Stimulated activated CD4-positive, alpha-beta T cell treated with anti-CD3 and anti-CD28 coated beads, Interleukin-15, amount 100 ng/mL, for 24 hours (primary cell): ENCODE measurements at places on chromosomes 16 and 17.
A peak's percentile ranks its signal among the peaks of the same experiment; 100 is the strongest.

DNA sequence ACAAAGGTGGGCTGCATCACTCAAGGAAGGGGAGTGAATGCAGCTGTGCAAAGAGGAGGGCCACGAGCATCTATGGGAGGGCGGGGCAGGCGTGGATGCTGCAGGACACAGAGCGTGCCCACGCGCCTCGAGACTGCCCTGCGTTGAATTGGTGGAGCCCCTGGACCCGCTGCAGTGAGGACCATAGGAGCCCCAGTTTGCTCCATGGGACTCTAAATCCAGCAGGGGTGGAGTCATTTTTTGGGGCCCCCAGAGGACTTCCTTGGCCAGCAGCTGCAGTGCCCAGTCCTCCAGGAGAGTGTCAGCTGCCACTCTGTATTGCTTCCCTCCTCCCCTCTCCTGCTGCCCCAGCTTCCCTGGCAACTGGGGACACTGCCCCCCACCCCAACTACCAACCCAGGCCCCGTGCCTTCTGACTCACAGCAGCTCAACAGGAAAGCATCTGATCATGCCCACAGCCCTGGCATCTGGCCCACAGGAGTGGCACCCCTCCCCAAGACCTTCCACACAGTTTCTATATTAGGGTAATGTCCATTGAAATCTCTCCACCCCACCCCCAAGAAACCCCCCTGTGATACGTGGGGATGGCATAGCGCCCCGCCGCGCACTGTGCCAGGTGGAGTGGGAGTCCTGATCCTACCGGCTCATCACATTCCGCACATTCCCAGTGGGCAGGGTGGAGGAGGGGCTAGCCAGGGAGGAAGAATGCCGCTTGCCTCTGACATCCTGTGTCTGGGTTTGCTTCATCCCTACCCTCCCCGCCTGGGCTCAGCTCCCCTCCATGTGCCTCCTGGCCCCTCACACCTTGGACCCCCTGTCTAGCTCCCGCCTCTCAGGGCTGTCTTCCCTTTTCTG lies 27.8 kb upstream of the ITGA3 start:
- DNase-seq, result no peak

DNA sequence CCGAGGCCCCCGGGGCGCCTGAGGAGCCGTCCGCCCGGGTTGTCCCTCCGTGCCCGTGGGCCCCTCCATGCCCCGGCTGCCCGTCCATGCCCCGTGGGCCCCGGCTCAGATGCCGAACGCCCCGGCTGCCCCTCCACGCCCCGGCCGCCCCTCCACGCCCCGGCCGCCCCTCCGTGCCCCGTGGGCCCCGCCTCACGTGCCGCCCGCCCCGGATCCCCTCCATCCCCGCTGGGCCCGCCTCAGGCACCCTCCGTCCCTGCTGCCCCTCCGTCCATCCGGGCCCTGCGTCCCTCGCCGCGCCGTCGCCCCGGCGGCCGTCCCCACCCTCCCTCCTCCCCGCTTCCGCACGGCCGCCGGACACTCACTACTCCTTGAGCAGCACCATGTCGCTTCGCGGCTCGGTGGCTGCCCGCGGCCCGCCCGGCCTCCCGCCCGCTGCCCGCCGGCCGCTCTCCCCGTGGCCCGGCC lies 382 bp downstream of the PITPNA start:
- no peak for DNase-seq

DNA sequence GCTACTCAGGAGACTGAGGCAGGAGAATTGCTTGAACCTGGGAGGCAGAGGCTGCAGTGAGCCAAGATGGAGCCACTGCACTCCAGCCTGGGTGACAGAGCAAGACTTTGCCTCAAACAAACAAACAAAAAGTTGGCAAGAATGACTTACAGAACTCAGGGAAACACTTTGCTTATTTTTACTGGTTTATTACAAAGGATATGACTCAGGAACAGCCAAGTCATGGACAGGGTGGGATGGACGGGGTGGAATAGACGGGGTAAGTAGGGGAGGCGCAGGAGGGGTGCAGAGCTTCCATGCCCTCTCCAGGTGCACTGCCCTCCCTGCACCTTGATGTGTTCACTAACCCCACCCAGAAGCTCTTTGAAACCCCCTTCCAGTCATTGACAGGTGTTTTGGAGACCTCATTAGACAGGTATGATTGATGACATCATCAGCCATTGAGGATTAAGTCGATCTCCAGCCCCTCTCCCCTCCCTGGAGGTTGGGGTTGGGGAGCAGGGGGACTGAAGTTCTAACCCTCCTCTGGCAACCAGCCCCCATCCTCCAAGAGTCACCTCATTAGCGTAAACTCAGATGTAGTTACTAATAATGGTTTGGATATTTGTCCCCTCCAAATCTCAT lies 41.3 kb upstream of the ZCCHC14 start:
- DNase-seq, result no peak

DNA sequence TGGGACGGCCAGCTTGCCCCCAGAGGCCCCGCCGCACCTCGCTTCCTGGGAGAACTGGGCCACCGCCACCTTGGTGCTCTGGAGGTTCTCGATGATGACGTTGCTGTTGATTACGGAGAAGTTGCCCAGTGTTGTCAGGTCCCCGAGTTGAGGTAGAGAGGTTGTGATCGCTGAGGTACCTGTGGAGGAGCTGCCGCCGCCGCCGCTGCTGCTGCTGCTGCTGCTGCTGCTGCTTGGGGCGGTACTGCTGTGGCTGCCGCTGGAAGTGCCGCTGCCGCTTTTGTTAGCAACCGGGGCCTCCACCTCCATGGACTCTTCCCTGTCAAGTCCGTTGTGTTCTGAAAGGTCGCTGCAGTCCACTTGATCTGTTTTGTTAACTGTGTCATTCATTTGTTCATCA lies 9.5 kb downstream of the SALL1 start:
- DNase-seq, result no peak

DNA sequence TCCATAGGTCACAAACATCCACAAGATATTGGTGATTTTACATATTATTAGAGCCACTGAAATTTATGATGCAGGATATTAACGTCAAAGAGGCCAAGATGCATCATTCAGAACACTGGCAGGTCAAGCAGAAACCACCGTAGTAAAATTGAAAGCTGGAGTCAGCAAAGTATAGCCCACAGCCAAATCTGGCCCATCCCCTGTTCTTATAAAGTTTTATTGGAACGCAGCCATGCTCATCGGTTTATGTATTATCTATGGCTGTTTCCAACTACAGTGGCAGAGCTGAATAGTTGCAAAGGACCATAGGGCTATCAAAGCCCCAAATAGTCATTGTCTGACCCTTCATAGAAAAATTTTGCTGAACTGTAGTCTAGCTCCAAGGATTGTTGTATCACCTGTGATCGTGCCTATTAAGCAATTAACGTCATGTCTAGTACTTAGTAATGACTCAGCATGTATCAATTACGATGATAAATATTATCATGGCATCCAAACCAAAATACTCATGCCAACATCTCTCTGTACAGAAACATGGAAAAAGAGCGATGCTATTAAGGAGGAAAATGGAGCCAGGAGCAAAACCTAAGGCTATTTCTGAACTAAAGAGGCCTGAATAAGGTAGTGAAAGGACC lies 165.6 kb downstream of the IRX3 start:
- no peak for DNase-seq

DNA sequence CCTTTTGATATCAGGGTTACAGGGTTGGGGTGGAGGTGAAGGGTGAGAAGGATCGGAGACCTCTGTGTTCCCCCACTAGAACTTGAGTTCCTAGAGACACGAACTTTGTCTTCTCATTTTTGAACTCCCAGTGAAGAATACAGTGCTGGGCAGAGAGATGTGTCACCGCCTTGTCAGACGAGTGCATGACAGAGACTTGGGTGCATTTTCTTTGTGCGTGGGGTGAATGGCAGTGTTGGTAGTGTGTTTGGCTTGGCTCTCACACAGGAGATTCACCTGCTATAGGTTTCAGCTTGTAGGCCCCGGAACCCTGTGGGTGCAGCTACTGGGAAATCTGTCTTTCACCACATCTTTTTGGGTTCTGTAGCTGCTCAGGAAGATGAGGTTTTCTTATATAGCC lies 40.0 kb upstream of the CCR7 start:
- peak; percentile 78 for DNase-seq

DNA sequence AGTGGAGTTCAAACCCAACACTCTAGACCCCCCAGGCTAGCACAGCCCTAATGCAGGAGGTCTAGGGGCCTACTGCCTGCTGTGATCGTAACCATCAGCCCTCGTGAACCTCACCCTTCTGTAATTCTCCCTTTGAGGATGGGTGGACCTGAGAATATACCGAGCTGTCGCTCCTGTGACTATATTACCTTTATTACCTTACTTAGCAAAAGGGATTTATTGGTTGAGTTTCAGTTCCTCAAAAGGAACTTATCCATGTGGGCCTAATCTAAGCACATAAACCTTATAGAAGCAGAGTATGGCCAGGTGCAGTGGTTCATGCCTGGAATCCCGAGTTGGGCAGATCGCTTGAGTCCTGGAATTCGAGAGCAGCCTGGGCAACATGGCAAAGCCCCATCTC lies 19.2 kb upstream of the EMP2 start:
- DNase-seq, result no peak

GRCh38 chr16:17019366-17019765 lies 451.4 kb downstream of the XYLT1 start:
- DNase-seq, result no peak
